Mesendoderm (in vitro differentiated cells): ENCODE measurements at places on chromosomes 5 and 9.

- peak overlapping the region; percentile 30 for H3K27ac ChIP-seq
- H3K4me1 ChIP-seq = no peaks in the 10 kb centered on the region
- no peaks in the 10 kb centered on the region for H3K27me3 ChIP-seq
- no peaks in the 10 kb centered on the region for H3K36me3 ChIP-seq
- no peak overlapping the region for H3K4me3 ChIP-seq
- DNase-seq = peak; percentile 92
Observed at GRCh38 chr9:24464319-24464951, 81.3 kb downstream of the IZUMO3 start.

- H3K27me3 ChIP-seq = no peaks in the 10 kb centered on the region
- no peak overlapping the region for H3K27ac ChIP-seq
- no peak overlapping the region for H3K4me3 ChIP-seq
- DNase-seq = no peak
- no peaks in the 10 kb centered on the region for H3K36me3 ChIP-seq
Observed at GRCh38 chr5:150600616-150601490, 39.6 kb upstream of the SYNPO start.

DNA sequence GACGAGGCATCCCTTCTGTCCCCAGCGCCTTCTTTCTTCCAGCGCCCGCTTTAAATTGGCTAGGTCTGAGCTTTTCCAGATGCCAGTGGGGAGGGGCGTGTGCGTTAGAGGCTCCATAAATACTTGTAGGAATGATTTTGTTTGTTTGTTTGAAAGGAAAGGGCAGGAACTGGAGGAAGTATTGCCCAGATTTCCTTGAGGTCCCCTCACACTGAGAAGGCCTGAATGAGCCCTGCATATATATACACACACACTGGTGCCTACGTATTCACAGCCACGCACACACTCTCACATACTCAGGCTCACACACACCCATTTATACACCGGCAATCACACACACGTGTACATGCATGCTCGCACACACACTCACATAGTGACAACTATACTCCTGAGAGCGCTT lies 1.0 kb upstream of the SLIT3 start:
- no peaks in the 10 kb centered on the region for H3K36me3 ChIP-seq
- no peak overlapping the region for H3K27ac ChIP-seq
- peaks cover 11% of the 10 kb centered on the region for H3K27me3 ChIP-seq
- H3K4me3 ChIP-seq = no peak overlapping the region
- DNase-seq = no peak

DNA sequence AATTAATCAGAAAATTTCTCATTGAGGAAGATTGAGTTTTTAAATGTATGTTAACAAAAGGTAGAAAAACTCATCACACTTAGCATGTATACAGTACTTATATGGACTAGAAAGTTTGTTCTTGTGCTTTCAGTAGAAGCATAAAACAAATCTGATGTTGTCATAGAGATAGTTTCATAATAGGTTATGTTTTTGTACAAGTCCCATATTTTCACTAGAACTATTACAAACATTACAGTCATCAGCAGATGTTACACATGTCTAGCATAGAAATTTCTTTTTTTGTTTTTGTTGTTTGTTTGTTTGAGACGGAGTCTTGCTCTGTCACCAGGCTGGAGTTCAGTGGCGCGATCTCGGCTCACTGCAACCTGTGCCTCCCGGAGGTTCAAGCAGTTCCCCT lies 131.4 kb downstream of the COMMD10 start:
- no peak for DNase-seq
- no peaks in the 10 kb centered on the region for H3K36me3 ChIP-seq
- H3K4me1 ChIP-seq = no peaks in the 10 kb centered on the region
- no peaks in the 10 kb centered on the region for H3K27me3 ChIP-seq
- no peak overlapping the region for H3K4me3 ChIP-seq

GRCh38 chr9:92140754-92141143 lies 25.5 kb upstream of the SPTLC1 start:
- no peak overlapping the region for H3K4me3 ChIP-seq
- no peaks in the 10 kb centered on the region for H3K36me3 ChIP-seq
- H3K27ac ChIP-seq = no peak overlapping the region
- DNase-seq = no peak

GRCh38 chr9:105901514-105902109 lies 207.3 kb downstream of the TMEM38B start:
- DNase-seq = peak; percentile 89
- no peak overlapping the region for H3K27ac ChIP-seq
- H3K36me3 ChIP-seq = no peaks in the 10 kb centered on the region
- no peaks in the 10 kb centered on the region for H3K27me3 ChIP-seq

- H3K4me1 ChIP-seq = no peaks in the 10 kb centered on the region
- H3K27ac ChIP-seq = no peak overlapping the region
- no peaks in the 10 kb centered on the region for H3K27me3 ChIP-seq
Observed at GRCh38 chr5:28855626-28856025, 1817.2 kb upstream of the CDH9 start.

DNA sequence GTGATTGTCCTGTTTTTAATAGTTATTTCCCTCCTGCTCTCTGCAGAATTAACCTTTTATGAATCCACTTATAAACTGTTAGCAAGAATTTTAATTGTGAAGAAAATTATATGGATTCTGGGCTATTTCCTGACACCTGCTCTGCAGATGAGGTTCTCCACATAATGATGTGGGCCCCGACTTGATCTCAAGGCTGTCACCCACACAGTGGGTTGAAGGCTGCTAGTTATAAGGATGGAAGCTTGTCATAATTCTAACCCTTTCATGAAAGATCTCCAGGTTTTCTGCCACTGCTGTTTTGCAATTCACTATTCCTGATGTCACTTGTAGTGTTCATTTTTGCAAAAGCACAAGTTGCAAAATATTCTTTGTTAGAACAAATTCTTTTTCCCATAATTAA lies 69.1 kb upstream of the MAN2A1 start:
- no peaks in the 10 kb centered on the region for H3K27me3 ChIP-seq
- no peaks in the 10 kb centered on the region for H3K36me3 ChIP-seq
- H3K4me3 ChIP-seq = no peak overlapping the region
- H3K4me1 ChIP-seq = no peaks in the 10 kb centered on the region
- DNase-seq = no peak
- no peak overlapping the region for H3K27ac ChIP-seq

DNA sequence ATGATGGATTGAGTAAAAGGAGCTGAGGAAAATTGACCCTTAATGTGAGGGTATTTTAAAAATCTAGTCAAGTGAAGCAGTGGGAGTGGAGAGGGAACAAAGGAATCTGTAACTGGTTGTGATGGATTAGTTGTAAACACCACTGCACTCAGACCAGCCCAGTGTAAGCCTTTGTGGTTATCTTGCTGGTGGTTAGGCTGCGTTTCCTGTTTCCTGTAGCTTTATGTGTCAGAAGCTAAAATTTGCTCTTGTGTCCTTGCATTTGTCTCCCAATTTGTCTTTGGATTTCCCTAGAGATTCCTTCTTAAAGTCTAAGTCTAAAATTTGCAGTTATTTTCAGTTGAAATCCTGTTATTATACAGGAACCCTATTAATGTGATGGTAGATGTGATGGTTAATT lies 6.3 kb downstream of the IFNA21 start:
- DNase-seq = peak; percentile 10
- H3K27me3 ChIP-seq = no peaks in the 10 kb centered on the region
- H3K4me1 ChIP-seq = no peaks in the 10 kb centered on the region
- no peak overlapping the region for H3K27ac ChIP-seq

- no peaks in the 10 kb centered on the region for H3K36me3 ChIP-seq
- no peak overlapping the region for H3K4me3 ChIP-seq
- DNase-seq = no peak
- no peaks in the 10 kb centered on the region for H3K27me3 ChIP-seq
- peaks cover 4% of the 10 kb centered on the region for H3K4me1 ChIP-seq
Observed at GRCh38 chr9:78017190-78017693, 14.4 kb downstream of the GNAQ start.

GRCh38 chr5:124193371-124193789 lies 553.1 kb downstream of the ZNF608 start:
- H3K27me3 ChIP-seq = no peaks in the 10 kb centered on the region
- H3K27ac ChIP-seq = no peak overlapping the region
- DNase-seq = no peak
- H3K4me3 ChIP-seq = no peak overlapping the region

- no peak overlapping the region for H3K4me3 ChIP-seq
- no peak for DNase-seq
- H3K4me1 ChIP-seq = peaks cover 25% of the 10 kb centered on the region
- peaks cover 38% of the 10 kb centered on the region for H3K36me3 ChIP-seq
- no peaks in the 10 kb centered on the region for H3K27me3 ChIP-seq
- H3K27ac ChIP-seq = no peak overlapping the region
Observed at GRCh38 chr5:142316681-142317080, 8.1 kb downstream of the SPRY4 start.
